NCI-H2081 treated with DMSO at 0.1 percent for 48 hours (cell line): ENCODE measurements at places on chromosomes 11 and 22.

DNA sequence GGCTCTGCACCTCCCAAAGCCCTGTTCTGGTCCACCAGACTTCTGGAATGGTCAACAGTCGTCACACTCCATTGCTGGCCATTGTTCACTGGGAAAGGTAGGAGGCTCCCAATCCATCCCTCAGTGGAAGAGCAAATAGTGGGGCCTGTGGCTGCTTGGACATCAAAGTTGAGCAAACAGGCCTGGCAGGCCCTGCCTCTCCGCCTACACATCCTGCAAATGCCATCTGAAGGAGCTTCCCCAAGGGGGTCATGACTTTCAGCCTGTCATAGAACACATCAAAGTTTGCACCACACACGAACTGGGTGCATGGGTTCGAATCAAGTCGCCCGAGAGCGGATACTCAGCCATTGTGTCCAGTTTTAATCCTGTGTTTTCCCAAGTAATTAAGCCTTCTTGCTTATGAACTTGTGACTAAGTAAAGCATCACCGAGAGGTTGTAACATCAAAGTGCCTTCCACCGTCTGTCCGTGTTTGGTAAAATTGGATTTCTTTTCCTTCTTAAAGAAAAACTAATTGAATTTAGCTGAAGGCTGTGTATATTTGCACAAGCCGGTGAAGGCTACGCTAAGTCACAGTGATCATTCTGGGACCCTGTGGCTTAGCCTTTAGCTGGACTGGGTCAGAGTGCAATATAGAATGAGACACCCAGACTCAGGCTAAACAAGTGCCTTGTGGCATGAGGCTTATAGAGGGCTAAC, 36.1 kb downstream of the CLPB start:
- no peak for DNase-seq

GRCh38 chr11:71235719-71236118, 16.7 kb downstream of the SHANK2 start:
- DNase-seq: no peak

DNA sequence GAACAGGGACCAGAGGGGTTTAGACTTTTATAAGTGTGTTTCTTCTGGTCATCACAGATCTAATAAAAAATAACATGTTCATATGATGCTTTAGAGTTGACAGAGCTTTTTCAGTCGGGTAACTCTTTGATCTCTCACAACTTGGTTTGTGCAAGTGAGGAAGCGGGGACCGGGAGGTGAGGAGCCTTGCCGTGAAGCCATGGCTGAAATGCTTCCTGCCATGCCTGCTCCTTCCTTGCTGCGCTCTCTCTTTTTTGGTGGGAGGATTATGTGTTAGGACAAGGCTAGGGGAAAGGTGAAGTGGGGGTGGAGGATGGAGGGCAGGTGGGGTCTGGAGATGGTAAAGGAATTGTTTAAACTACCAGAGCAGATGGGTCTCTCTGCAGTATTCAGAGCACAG, 23.8 kb downstream of the TEAD1 start:
- no peak for DNase-seq

DNA sequence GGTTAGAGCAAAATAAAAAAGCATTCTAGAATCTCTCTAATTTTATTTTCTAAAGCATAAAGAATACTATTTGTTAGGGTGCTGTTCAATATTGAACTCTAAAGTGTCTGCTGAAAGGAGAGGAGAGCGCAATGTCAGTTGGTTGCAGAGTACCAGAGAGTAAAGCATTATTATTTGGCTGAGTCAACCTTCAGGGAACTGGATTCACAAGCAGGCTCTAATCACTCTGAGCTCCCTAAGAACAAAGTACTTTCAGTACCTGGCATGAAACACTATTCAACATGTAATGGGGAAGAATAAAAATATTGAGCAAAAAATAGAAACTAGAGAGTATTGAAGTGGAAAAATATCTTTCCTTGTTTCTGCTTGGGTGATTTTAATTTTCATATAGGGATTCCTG, 961.0 kb upstream of the CCDC90B start:
- DNase-seq: no peak

DNA sequence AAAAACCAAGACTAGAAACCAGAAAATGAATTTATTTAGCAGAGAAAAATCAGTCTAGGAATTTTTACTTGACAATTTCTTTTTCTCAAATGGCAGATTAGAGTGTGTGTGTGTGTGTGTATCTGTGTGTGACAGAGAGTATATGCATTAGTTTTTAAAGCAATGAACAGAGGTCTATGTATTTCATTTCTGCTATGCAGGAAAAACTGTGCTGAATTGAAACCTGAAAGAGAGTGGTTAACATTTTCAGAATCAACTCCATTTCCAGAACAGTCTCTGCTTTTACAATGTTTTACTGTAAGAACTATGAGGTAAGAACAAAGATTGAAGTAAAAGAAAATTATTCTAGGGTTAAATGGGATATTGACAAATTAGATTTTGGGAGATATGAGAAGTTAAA, 114.8 kb downstream of the GRM5 start:
- no peak for DNase-seq

DNA sequence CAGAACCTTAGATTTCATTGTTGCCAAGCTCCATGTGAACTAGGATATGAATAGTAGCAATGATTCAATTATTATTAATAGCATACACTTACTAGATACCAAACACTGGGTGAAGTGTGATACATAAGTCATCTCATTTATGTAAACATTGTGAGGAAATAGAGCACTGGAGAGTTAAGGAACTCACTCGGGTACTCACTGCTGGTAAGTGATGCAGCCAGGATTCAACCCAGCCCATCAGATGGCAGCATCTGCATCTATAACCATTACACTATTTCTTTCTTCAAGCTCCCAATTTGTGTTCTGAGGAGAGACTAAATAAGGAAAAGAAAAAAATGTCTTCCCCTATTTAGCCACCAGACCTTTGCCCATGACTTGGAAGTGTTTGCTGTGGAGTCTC, 10.2 kb upstream of the ALG8 start:
- no peak for DNase-seq

DNA sequence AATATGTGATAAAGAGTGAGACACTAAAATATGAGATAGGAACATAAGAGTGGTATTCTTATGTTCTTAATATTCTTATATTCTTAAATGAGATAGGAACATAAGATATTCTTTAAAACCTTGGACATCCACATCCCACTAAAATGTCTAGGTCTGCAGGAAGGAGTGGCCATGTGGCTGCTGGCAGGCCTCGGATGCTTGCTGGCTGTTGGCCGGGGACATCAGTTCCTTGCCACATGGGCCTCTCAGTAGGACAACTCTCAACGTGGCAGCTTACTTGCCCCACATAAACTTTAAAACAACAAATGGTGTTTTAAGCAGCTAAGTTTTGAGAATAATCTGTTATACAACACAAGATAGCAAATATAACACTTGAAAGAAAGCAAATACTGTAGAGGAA, 240.1 kb downstream of the CASP12 start:
- DNase-seq: no peak

DNA sequence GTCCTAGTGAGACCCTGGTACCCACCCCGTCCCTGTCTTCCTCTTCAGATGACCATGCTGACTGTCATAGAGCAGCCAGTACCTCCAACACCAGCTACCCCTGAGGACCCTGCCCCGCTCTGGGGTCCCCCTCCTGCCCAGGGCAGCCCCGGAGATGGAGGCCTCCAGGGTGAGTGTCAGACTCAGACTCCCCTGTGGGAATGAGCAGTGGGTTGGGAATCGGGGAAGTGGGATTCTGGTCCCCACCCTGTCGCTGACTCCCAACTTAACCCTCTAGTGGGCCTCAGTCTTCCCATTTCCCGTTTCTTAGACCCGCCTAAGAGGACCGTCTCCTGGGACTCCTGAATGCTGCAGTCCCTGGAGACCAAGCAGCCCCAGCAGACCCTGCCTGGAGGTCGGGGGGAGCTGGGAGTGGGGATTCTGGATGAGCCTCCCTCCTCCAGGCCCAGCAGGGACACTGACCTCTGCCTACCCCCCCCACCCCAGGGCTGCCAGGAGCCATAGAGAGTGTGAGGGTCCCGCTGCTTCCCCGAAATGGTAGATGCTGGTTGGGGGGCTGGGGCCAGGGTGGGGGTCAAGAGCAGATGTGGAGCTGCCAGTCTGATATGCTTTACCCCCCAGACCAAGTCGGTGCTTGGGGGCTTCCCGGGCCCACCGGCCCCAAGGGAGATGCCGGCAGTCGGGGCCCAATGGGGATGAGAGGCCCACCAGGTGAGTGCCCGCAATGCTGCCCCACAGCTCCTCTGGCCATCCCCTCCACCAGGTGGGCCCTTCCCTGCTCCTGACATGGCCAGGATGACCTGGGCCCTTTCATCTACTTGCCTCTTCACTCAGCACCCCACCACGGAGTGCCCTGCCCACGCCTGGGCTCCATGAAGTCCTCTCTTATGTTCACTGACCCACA, 25.5 kb downstream of the EMID1 start:
- no peak for DNase-seq

GRCh38 chr22:46135611-46136485, 14.5 kb upstream of the PPARA start:
- DNase-seq: no peak

DNA sequence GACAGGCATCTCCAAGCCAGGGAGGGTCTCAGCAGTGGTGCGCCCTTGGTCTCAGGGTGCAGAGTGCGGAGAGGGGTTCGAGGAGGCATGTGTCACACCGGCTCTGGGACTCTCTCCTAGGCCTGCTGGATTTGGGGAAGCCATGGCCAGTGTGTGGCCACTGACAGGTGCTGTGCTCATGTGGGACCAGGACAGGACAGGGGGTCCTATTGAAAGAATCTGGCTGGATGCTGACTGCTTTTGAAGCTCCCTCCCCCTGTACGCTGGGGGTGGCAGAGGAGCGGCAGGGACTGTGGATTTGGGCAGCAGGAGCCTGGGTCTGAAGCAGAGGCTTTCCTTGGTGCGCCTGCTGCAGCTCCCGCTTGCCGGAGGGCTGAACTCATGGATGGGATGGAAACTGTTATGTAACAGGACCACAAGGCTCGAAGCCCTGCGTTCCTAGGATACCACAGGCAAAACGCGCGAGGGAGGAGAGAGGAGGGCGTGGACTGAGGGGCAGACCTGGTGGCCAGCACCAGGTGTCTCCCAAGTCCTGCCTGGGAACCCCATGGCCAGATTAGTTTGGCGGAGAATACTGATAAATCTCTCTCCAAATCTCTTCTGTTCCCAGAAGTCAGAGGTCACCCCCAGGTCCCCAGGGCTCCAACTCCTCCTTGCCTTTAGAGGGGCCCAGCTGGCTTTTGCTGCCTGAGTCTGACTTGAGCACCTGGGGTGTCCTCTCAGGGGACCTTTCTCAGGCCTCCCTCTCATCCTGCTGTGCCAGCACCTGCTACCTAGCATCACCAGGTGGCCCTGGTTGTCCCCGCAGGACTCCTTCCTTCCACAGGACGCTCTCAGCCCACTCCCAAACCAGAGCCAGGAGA, 13.8 kb upstream of the TEF start:
- DNase-seq: no peak
